HT1080 (cell line): ENCODE measurements at places on chromosomes 11 and 22. TPM values are rescaled to one million over a fixed set of nuclear protein-coding genes. Genes with fewer than 3 reads are reported as not detected.

Gene ZBTB16
- not detected in 2 replicates for total RNA-seq

Gene OR56A1
- not detected in 2 replicates for total RNA-seq

Gene KLHL35
- 0.07 TPM in 1 of 2 replicates, not detected in the other for total RNA-seq

Gene PRRG4
- 0.33 and 0.35 TPM in 2 replicates for total RNA-seq

Gene ANGPTL5
- not detected in 2 replicates for total RNA-seq

Gene SCGB1C1
- not detected in 2 replicates for total RNA-seq

Gene VPREB1
- total RNA-seq = not detected in 2 replicates

Gene MUC5AC
- total RNA-seq = not detected in 2 replicates

Gene TSSK2
- total RNA-seq = not detected in 2 replicates

Gene NEFH
- total RNA-seq = not detected in 2 replicates

Gene PATE2
- not detected in 2 replicates for total RNA-seq

Gene DKK3
- 41.5 and 48.0 TPM in 2 replicates for total RNA-seq

Gene HOATZ
- not detected in 2 replicates for total RNA-seq

Gene CD6
- not detected in 2 replicates for total RNA-seq

Gene OPCML
- total RNA-seq = 0.03 and 0.13 TPM in 2 replicates

Gene UBQLNL
- 0.07 TPM in 1 of 2 replicates, not detected in the other for total RNA-seq

Gene DDIAS
- total RNA-seq = 19.3 and 24.6 TPM in 2 replicates

Gene GAL
- total RNA-seq = not detected in 2 replicates

Gene OR5M8
- not detected in 2 replicates for total RNA-seq

Gene GVQW3
- total RNA-seq = 0.97 and 1.1 TPM in 2 replicates

Gene SLC22A9
- not detected in 2 replicates for total RNA-seq

Gene RTN4R
- total RNA-seq = 2.7 and 4.9 TPM in 2 replicates

Gene APOL5
- not detected in 2 replicates for total RNA-seq

Gene GAL3ST1
- not detected in 2 replicates for total RNA-seq

Gene KRTAP5-11
- not detected in 2 replicates for total RNA-seq

Gene PEX16
- 37.3 and 46.0 TPM in 2 replicates for total RNA-seq

Gene TSPAN18
- not detected in 2 replicates for total RNA-seq

Gene CCDC34
- total RNA-seq = 10.5 and 11.4 TPM in 2 replicates

Gene MS4A1
- total RNA-seq = not detected in 2 replicates

Gene TRIM6
- 3.6 and 4.8 TPM in 2 replicates for total RNA-seq

Gene ARAP1
- total RNA-seq = 67.3 and 87.4 TPM in 2 replicates

Gene MCHR1
- total RNA-seq = 0.14 TPM in 1 of 2 replicates, not detected in the other

Gene DDI1
- not detected in 2 replicates for total RNA-seq

Gene NRGN
- 9.1 and 17.5 TPM in 2 replicates for total RNA-seq

Gene MOGAT2
- not detected in 2 replicates for total RNA-seq

Gene XKR3
- 0.42 and 0.97 TPM in 2 replicates for total RNA-seq

Gene RAB39A
- 0.60 and 0.64 TPM in 2 replicates for total RNA-seq

Gene DAGLA
- total RNA-seq = 3.7 and 6.2 TPM in 2 replicates

Gene MMP12
- total RNA-seq = not detected in 2 replicates

Gene OR10A2
- total RNA-seq = not detected in 2 replicates

Gene PLEKHA7
- total RNA-seq = 0.48 and 1.3 TPM in 2 replicates

Gene MDK
- 40.5 and 54.9 TPM in 2 replicates for total RNA-seq

Gene APOBEC3H
- total RNA-seq = 0.24 and 0.60 TPM in 2 replicates

Gene TALDO1
- total RNA-seq = 235 and 266 TPM in 2 replicates

Gene ACTN3
- not detected in 2 replicates for total RNA-seq

Gene SREBF2
- total RNA-seq = 62.0 and 75.9 TPM in 2 replicates

Gene NPAS4
- not detected in 2 replicates for total RNA-seq

Gene SEPTIN5
- 2.3 and 2.8 TPM in 2 replicates for total RNA-seq

Gene UCP3
- total RNA-seq = 0.29 and 0.43 TPM in 2 replicates

Gene KCNE3
- total RNA-seq = not detected in 2 replicates

Gene RIMBP3B
- 0.05 and 0.30 TPM in 2 replicates for total RNA-seq

Gene RRM1
- total RNA-seq = 123 and 134 TPM in 2 replicates

Gene GANAB
- total RNA-seq = 191 and 221 TPM in 2 replicates

Gene XRCC6
- total RNA-seq = 596 and 601 TPM in 2 replicates

Gene DCDC1
- not detected in 2 replicates for total RNA-seq

Gene RIN1
- 44.2 and 47.5 TPM in 2 replicates for total RNA-seq

Gene NXPE1
- not detected in 2 replicates for total RNA-seq

Gene ATG2A
- 17.5 and 19.6 TPM in 2 replicates for total RNA-seq

Gene DGCR6
- 0.57 and 0.88 TPM in 2 replicates for total RNA-seq

Gene OR8D1
- not detected in 2 replicates for total RNA-seq
